ENCODE measurements at places on chromosomes 7 and 10.
A peak's percentile ranks its signal among the peaks of the same experiment; 100 is the strongest.

DNA sequence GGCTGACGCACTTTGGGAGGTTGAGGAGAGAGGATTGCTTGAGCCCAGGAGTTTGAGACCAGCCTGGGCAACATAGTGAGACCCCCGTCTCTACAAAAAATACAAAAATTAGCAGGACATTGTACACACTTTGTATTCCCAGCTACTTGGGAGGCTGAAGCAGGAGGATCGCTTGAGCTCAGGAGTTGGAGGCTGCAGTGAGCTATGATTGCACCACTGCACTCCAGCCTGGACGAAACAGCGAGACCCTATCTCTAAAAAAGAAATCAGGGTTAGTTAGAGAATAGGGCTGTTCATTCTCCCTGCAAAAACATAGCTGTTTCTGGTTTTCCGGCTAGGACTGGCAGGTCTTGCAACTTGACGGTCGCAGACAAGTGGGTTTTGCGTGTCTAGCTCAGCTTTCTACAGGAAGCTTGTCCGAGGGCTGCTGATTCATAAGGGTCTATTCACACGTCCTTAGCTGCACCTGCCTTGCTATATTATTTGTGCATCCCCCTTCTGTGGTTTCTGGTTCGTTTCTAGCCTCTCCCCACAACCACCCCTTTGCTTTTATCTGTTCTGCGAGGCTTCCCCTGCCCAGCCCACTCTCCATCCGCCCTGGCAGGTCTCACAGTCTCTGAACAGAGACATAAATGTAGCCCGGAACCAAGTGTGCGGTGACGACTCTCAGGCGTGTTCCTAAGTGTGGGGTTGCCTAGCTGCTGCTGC lies 10.7 kb downstream of the AMZ1 start:
- DNase-seq = peak; percentile 17

DNA sequence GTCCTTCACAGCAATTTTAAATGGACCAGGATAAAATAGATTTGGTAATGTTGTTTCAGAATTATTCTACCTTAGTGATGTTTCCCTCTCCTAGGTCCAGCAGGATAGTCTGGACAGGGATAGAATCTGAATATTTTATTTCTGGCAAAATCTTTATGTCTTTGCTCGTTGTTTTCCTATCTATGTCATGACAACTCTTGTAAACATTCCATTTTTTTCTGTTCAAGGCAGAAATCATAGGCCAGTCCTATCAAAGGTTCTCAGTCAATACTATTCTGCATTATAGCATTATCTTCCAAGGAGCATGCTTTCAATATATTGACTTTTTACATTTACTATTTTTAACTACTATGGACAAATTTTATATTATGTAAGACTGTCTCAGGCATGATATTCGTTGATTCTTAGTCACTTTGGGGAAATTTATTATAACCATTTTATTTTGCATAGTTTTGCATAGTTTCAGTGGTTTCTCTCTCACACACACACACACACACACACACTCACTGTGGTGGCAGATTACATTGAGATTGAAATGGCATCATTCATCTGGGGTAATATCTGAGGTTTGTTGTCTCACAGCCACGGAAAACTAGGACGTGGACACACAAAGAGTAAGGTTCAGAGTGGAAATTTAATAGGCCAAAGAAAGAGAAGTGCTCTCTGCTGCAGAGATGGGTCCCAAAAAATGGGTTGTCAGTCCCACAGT lies 17.2 kb downstream of the TAS2R60 start:
- DNase-seq = no peak

DNA sequence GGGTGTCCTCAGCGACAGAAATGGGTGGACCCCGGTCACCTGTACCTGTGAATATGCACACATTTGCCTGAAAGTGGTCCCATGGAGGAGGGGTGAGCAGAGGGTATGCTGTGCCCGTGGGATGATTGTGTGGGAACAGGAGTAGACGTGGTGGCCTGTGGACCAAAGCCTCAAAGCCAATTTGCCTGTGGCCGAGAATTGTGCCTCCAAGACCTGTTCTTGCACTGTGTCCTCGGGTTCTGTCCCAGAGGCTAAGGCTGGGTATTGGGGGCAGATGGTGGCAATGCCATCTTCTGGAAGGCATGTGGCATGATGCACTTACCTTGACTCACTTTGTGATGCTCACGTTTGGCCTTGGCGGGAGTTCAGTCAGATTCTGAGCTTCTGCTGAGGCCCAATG lies 351.0 kb downstream of the TCERG1L start:
- no peak for DNase-seq

DNA sequence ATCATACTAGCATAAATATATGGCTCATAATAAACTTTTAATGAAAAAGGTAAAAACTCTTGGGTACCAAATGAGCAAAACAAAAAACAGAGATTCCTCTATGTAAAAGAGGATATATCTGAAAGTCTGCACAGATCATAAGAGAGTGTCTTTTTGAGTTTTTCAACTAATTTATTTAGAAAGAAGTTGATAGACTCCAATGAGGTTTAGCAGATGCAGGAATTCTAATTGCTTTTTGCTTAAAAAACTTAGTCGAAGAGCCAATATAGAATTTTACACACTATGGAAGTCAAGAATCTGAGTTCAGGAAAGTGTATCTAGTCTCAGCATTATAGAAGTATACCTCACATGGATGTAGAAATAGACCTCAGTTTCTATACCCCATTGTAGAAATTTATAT lies 3.4 kb upstream of the MLLT10 start:
- DNase-seq = no peak

- DNase-seq = no peak
Observed at GRCh38 chr7:26167303-26167934, 15.4 kb downstream of the NFE2L3 start.

DNA sequence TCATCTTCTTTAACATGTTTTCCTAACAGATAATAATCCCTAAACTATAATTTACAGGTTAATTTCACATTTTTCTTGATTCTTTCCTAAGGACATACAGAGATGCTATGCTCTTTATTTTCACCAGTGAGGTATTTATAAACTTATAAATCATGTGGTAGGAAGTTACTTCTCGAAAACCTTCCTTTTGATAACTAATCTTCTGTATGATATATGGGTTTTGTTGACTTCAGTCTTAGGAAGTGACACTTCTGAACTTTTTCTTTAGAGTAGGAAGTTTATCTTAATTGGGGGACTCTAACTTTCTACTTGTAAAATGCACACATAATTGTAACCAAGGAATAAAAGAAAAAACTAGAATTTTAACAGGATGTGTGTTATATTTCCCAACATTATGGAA lies 9.8 kb upstream of the PNPLA8 start:
- DNase-seq = no peak

- peak; percentile 97 for DNase-seq
Observed at GRCh38 chr7:41955893-41956675, 253.2 kb upstream of the INHBA start.

DNA sequence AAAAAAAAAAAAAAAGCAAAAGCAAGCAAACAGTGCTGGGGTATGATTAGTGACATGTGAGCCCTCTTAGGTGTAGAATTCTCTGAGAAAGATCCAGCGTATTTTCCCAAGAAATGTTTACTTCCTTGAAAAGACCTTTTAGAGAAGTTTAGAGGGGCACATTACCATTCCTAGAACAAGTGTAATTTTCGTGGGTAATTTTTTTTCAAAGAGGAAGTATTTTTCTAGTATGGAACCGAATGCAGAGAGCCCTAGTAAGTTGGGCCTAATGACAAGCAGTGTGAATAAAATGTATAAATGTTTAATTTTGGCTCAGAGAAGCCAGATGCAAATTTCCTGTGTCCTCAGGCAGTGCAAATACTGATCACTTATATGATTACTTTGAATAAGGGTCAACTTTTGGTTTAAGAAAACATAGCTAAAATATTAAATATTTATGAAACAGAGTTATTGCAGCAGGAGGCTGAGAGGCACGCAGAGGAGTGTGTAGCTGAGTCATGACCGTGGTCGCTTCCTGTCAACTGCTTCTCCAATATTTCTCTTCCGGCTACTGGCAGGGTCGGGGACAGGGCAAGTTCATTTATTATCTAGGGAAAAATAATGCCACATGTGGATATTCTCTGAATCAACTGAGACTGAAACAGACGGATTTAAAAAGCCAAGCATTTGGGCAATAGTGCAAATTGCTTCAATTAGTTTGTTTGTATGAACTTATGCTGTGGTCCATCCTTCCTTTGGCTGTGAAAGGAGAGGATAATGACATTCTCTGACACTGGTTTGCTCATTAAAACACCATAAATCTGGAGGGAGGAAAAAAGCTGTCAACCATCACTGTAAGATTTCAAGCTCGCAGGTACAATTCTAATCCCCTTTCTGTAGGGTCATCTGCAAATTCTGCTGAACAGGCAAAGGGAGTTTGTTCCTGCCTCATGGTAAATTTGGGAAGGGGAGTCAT lies 495.2 kb downstream of the GLRX3 start:
- DNase-seq = no peak

DNA sequence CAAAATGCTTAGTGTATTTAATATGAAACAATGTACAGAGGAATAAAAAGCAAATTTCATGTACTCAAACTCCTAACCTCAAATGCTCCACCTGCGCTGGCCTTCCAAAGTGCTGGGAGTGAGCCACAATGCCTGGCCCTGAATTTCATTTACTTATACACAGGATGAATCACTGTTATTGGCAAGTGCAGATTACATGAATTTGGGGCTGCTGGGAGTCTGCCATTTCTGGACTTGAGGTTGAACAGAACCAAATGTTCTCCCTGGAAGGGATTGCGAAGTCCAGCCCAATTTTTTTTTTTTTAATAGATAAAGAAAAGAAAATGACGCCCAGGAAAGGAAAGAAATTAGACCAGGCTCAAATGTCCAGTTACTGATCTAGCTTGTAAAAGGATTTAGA lies 6.8 kb upstream of the CSTF2T start:
- DNase-seq = peak; percentile 48

DNA sequence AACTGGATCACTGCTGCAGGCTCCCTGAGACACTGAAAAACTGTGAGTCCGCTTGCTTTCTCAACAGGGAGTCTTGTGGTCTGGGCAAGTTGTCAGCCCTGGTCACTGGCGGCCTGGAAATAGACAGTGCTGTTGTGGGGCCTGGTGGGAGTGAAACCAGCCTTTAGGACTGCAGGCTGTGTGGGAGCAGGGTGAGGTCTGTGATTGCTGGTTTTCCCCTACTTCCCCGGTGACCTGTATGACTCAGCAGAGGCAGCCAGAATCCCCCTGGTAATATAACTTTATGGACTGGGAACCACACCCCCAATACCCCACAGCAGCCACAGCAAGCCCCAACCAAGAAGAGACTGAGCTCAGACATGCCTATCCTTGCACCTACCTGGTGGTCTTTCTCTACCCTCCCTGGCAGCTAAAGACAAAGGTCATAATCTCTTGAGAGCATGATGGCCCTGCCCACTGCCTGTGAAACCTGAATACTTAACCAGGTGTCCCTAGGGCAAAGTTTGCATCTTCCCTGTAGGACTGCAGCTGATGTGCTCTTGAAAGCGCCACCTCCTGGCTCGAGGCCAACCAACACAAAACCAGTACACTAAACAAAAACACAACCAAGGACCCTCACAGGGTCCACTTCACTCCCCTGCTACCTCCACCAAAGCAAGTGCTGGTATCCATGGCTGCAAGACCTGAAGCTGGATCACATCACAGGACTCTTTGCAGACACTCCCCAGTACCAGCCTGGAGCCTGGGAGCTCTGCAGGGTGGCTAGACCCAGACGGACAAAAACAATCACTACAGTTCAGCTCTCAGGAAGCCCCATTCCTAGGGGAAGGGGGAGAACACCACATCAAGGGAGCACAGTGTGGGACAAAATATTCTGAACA lies 7.2 kb upstream of the ADAM22 start:
- DNase-seq = no peak

DNA sequence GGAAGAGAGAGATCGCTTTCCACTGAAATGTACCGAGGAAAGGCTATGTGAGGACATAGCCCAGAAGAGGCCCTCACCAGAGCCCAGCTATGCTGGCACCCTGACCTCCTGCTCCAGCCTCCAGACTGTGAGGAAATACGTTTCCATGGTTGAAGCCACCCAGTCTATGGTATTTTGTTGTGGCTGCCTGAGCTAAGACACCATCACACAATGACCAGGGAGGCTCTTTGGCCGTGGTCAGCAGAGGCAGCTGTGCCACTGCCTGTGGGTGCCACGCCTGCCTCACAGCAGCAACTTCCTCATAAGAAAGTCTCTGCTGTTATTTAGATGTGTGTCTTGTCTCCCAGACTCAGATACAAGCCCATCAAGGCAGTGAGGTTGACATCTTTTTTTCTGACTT lies 182.7 kb upstream of the PLXNA4 start:
- DNase-seq = no peak

DNA sequence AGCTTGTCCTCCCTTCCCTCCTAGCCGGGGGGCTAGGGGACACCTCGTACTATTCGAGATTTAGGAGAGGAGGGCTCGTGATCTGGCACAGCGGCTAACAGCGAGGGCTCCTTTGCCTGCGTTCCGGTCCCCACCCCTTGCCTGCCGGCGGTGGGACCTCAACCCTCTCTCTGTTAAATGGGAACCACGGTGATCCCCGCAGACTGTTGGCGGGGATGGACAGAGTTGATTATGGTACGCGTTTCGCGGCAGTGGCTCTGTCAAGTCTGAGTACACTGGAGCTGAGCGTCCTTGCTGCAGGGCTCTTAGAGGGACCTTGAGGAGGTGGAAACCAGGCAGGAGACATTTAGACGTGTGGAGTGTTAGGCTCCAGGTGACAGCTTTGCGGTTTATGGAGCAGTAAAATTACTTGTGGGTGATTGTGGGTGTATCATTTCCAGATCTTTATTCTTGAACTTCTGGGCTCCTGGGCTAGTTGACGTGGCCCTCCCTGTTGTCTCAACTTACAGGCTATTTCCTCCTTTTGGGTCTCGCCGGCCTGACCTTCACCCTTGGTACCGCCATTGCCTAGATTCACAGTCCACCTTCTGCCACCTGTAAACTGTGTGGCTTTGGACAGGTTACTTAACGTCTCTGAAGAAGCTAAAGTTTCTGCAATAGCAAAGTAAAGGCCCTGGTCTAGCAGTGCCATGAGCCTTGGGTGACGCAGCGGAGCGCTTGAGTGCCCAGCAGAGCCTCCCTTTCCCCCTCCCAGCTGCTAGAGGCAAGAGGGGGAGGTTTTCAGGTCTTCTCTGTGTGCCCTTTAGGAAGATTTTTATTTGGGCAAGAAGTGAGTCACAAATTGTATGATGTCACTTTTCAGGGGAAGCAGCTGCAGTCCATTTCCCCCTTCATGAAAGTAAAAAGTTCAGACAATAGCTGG lies 739 bp downstream of the CASP7 start:
- peak; percentile 69 for DNase-seq

- no peak for DNase-seq
Observed at GRCh38 chr7:76386691-76387260, 22.7 kb downstream of the SSC4D start.

DNA sequence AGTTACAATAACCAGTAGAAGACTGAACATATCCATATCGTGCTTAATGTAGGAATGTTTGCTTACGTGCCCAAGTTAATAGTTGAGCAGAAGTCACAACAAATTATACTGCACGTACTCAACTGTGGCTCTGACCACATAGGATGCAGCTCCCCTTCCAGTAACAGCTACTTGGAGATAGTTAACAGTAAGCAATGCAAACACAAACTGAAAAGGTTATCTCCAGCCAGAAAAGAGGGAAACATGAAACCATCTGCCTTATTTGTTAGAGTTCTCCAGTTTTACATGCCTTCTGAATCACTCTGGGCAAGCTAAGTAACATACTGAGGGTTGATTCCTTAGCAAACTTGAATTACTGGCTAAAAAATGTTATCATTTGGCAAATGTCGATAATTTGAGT lies 9.8 kb downstream of the DHX32 start:
- no peak for DNase-seq

- DNase-seq = peak; percentile 52
Observed at GRCh38 chr7:139683137-139683921, 94.5 kb downstream of the HIPK2 start.

Data from PC-3 (cell line).